ENCODE measurements at places on chromosomes 7 and 10.

- DNase-seq, result no peak
Measured at GRCh38 chr10:62109587-62110293, 158.9 kb downstream of the RTKN2 start.

DNA sequence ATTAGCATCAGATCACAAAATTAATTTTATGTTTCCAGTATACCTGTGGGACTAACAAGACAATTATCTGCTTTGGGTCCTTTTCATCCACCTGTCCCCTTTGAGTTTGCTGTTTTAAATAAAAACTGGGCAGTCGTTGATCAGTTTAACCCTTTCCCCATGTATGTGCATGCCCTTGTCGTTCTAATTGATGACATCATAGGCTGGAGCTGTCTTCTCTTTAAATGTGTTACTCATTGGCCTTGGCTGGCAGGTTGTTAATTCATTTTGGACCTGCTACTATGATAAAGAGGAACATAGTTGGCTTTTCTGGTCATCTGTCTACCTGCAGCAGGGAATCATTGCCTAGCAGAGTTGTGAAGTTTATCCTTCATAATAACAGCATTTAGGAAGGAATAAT is 53.8 kb downstream of the TASOR2 start:
- no peak for DNase-seq

- peak; percentile 98 for DNase-seq
Measured at GRCh38 chr10:15088428-15089261, at the start of gene ACBD7. Gene ACBD7, minus strand, starts transcription at chr10:15088776. Its CDS starts 48 bp downstream, at chr10:15088728.

DNA sequence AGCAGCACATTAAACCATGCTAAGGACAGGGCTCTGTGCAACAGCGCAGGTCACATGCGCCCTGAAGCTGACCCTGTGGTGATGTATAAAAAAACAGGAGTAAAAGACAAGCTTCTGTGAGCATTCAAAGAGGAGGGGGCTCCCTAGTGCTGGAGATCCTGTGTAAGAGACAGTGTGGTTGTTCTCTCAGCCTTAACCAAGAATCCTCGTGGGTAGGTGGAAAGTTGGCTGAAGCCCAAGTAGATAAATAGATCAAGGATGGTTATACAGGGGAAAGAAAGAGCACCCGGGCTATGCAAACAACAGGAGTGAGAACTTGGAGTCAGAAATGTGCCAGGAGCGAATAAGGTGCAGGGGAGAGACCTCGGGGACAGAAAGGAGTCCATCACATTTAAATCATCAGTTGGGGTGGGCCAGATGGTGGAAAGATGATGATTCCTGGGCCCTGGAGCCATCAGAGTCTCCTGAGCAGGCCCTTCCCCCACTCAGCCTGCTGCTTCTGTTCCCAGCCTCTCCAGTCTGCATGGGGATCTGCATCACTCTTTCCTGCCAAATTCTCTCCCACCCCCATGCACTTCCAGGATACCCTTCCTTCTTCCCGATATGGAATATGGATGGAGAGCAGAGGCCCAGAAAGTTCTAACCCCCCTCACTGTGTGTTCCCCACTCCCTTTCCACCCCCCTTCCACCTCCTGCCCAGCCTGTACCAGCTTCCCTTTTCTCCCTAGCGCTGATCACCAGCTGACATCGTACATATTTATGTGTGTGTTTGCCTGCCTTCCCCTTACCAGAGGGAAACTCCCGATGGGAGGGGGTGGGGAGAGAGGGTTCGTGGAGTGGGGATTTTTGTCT is 78.1 kb upstream of the PRR15 start:
- DNase-seq, result no peak

GRCh38 chr7:65967361-65968155 is 14.5 kb downstream of the GUSB start:
- peak; percentile 43 for DNase-seq

DNA sequence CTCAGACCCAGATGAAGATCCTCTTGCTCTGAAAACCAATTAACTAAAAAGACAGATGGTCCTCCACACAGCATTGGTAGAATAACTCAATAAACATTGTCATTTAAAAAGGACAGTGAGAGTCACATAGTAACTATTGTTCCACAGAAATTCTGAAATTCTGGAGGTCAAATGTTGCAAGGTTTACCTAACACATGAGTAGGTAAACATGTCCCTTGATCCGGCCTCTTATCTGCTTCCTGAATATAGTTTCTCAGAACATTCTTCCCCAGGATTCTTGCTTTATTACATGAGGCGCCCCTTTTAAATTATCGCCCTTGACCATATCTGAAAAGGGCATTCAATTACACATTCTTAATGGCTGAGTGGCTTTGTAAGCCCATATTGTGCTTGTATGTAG is 270.7 kb downstream of the SEMA3D start:
- no peak for DNase-seq

Data from osteoblast (primary cell).